Prostate gland (tissue), 2 donors: ENCODE measurements at places on chromosomes 6 and 20.

- no peak for DNase-seq
Measured at GRCh38 chr6:143005816-143006215, 54.9 kb upstream of the AIG1 start.

DNA sequence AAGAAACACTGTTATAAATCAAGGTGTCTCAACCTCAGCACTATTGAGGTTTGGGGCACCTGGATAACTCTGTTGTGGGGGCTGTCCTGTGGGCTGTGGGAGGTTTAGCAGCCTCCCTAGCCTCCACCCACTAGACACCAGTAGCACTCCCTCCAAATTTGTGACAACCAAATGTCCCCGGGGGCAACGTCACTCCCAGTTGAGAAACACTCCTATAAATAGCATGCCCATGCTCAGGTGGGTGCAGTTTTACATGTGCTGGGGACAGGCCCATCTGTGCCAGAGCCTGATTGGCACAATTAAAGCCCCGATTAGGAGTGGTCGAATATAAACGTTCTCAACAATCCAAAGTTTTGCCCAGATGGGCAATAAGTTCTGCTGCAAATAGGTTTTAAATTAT is 78.9 kb downstream of the FAM50B start:
- no peak for DNase-seq

GRCh38 chr6:157184202-157185015 is 138.9 kb downstream of the TMEM242 start:
- peak; percentile 82 for DNase-seq

DNA sequence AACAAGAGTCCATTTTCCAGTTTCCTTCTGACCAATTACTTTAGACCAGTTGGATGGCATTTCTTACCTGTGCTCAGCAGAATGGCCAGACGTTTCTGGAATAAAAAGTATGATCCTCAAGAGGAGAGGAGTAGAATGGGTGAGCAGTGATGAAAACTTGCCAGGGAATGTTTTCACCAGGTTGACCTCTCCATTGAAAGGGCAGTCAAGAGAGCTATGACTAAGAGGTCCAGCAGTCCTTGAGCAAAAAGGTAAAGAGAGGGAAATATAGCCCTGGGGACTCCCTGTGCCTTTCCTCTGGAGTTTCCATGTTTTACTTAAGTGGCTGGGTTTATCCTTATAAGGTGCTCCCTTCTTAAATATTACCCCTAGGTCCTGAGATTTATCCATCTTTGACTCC is 210.9 kb downstream of the TBX18 start:
- DNase-seq: no peak

GRCh38 chr6:63509652-63510352 is 62.5 kb upstream of the LOC128125822 start:
- peak; percentile 22 for DNase-seq

DNA sequence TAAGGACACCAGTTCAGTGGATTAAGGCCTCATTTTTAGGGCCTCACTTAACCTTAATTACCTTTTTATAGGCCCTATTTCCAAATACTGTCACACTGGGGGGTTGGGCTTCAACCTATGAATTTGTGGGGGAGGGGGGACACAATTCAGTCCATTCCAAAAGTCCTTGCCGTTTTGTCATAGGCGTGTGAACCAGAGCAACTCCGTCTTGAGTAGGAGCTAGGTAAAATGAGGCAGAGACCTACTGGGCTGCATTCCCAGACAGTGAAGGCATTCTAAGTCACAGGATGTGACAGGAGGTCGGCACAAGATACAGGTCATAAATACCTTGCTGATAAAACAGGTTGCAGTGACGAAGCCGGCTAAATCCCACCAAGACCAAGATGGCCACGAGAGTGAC is 113.5 kb upstream of the SNX9 start:
- no peak for DNase-seq

DNA sequence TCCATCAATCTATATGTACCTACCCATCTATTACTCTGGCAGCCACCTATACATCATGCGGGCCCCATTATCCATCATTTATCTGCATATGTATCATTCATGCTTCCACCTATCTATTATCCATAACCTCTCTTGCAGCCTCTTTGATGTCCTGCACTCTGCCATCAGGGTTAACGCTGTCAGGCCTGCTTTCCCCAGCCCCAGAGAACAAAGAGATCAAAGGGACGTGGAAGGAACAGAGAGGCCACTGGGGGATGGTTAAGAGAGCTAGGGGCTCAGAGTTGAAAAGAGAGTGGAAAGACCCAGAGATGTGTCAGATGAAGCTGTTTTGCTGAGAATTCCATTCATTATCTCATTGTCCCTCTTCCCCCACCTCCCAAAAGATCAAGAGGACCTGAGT is 67.3 kb upstream of the CCDC167 start:
- no peak for DNase-seq

- DNase-seq: no peak
Measured at GRCh38 chr20:45179166-45179565, 4.5 kb downstream of the PI3 start.

GRCh38 chr6:131548441-131548840 is 24.6 kb upstream of the ARG1 start:
- DNase-seq: peak; percentile 36

GRCh38 chr6:93894521-93894920 is 475.2 kb upstream of the EPHA7 start:
- no peak for DNase-seq

DNA sequence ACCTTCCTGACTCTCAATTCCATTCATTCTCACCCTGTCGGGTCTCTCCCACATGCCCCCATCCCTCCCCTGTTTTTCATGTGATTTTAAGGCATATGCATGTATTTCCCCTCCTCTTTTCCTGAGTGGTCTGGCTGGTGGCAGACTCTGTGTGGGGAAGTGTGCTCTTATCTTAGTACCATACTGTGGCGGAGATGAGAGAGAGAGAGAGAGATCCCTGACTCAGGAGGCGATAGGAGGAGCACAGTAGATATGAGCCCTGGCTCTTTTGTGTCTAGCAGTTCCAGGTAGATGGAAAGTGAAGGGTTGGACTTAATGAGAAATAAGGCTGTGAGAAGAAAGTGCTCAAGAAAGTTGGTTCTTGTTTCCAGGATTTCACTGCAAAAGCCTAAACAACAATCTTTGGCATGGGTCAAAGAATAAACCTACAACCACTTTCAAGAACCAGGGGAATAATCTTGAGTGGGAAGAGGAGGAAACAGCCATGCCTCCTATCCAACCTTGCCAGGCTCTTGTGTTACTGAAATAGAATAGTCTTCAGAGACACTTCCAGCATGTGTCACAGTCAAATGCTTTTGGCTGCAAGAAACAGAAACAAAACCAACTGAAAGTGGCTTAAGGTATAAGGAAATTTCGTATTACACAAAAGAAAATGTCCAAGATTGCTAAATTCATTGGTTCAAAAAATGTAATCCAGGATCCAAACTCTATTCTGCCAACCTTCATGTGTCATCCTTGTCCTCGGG is 123.8 kb upstream of the MYLIP start:
- no peak for DNase-seq

DNA sequence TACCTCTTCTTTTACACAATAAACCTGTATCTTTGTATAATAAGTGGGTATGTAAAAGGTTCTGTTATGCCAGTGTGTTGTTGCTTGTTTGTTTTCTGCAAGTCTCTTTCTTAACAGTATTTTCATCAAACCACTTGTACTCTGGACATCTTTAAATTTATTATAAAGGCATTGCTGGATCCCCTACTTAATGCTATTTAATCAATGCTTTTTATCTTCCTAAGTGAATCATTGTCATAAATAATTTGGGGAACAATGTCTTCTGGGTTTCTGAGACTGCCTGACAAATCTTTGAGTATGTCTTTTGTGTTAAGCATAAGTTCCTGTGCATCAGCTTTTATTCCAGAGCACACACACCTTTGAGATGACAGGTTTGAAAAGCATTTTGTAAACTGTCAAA is 64.7 kb downstream of the ITCH start:
- DNase-seq: no peak

DNA sequence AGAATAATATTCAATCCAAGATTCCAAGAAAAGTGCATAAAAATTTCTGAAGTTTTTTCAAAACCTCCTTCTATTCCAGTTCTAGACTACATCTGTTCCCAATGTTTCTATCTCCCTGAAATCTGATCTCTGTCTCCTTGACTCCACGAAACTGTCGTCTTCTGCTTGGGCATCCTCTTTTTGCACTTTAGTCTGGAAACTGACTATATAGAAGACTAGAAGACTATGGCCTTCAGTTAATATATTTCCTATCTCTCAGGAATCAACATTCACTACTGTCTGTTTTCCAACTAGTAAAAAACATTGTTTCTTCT is 745.4 kb upstream of the ADGRB3 start:
- DNase-seq: no peak

DNA sequence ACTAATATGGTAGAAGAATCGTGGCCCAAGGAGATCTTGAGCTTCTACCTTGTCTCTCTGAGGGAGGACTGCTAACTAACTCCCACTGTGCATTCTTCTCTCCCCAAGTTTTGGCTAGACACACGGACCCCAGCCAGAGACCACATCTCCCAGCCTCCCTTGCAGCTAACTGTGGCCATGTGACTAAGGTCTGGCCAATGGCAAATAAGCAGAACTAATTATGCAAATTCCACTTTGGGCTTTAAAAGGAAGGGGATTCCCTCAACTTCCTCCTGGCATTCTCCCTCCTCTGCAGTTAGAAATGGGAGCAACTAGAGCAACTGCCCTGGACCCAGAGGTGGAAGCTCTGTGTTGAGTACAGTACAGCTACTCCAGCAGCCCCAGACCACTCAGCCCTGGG is 15.4 kb downstream of the BPIFA2 start:
- no peak for DNase-seq

DNA sequence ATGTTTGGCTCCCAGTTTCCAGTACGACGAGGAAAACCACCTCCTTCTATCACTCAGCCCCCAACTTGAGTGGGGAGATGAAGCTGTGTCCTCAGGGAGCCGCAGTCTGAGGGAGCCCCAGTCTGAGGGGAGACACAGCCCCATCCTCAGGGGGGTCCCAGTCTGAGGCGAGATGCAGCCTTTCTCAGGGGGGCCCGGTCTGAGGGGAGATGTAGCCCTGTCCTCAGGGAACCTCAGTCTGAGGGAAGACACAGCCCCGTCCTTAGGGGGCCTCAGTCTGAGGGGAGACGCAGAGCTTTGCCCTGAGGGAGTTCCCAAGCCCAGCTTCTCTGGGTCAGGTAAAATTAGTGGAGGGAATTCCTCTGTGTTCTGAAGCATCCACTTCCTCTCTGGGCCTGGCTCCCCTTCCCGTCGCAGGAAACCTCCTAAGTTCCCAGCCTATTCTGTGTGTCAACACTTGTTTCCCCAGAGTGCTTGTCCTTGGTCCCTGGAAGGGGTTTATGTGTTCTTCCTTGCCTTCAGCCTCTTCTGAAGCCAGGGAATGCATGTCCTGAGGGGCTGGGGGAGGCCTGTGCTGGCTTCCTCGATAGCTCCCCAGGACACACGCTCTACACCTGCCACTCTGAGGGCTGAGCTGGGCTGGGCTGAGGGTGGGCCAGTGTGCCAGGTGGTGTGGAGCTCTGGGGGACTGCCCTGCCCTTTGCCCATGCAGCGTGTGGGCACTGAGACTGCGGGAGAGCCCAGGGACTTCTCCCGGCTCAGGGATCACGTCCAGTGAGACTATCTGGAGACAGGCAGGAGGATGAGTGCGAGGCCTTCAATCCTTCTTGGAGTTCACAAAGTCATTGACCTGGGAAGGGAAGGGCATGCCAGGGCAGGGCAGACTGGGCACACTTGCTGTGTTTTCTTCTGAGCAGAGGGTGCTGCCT is 55.4 kb downstream of the VEGFA start:
- no peak for DNase-seq

GRCh38 chr20:4962241-4962855 is 39.0 kb downstream of the SLC23A2 start:
- DNase-seq: no peak

GRCh38 chr6:138663892-138664291 is 109.7 kb upstream of the CCDC28A start:
- DNase-seq: no peak

- no peak for DNase-seq
Measured at GRCh38 chr6:151534576-151534975, 40.8 kb downstream of the CCDC170 start.

DNA sequence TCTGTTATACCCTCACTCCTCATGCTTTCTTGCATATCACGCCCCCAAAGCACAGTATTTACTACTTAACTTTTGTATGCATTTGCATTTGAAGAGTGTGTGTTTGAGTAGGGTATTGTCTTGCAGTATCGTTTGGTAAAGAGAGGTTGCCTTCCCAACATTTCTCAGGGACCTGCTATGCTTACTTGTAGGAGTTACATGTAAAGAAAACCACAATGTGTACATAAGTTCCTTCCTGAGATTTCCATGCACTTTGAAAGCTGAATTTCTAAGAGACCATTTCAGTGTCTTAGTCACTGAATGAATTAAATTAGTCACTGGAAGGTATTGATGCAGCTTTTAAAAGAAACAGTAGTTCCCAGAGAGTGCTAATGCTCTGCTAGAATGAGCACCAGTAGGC is 159.3 kb upstream of the LAMA2 start:
- DNase-seq: no peak

DNA sequence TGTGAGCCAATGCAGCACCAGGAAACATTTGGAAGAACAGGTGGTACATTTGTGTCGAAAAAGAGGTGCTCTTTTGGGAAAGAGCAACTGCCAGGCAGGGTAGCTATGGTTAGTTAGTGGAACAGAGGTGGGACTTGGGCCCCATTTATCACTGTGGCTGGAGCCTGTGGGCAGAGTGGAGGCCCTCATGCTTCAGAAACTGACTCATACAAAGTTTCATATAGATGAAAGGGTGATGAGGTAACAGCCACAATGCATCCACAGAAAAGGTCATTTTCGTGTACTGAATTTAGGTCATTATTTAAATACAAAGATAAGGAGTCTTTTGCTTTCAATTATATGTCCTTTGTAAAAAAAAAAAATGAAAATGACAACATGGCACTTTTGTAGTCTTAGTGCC is 76.4 kb upstream of the HS3ST5 start:
- DNase-seq: no peak

DNA sequence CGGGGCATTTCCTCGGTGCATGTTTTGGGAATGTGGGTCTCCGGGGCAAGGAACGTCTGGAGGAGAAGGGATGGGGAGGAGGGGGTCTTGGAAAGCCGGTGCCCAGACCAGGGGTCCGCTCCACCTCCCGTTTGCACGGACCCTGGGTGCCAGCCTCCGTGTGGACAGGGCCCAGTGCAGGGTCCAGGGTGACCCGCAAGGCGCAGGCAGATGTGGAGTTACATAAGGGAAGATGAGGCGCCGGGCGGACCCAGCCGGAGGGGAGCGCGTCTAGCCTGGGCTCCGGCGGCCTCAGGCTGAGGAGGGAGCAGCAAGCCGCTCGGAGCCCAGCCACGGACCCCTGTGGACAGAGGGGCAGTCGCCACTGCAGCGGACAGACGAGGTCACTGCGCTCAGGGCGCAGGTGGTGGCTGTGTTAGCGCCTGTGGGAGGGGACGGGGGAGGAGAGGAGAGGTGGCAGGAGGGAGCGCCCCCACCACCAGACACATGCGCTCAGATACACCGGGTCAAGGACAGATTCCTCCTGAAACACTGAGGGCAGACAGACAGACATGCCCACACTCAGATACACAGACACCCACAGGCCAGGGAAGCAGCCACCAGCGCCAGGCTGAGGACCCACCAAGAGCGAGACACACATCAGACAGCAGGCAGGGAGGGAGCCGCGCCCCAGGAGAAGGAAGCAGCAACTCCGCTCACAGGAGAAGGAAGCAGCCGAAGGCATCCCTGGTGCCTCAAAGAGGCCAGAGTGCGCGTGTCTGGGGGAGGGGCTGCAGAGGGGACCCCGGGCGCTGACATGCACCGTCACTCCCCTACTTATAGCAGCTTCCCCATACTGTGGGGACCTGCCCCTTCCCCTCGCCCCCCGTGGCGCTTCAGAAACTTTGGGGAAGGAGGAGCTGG is 839 bp upstream of the HRH3 start:
- DNase-seq: no peak
